ENCODE measurements at places on chromosomes 5 and 9.

- no peak for DNase-seq
These were observed 20.9 kb upstream of the ADAM19 start for GRCh38 chr5:157596487-157596886.

DNA sequence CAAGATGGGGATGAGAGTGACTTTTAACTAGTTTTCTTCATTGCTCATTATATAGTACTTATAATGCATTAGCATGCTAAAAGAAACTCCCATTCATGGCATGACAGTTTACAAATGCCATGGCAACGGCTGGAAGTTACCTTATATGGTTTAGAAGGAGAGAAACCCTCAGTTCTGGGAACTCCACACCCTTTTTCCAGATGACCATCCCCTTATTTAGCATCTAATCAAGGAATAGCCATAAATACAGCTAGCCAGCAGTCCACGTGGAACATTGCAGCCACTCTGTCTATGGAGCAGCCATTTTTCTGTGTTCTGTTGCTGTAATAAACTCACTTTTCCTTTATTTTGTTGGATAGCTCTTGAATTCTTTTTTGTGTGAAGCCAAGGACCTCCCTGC is 1137.8 kb downstream of the CDH18 start:
- DNase-seq: no peak

DNA sequence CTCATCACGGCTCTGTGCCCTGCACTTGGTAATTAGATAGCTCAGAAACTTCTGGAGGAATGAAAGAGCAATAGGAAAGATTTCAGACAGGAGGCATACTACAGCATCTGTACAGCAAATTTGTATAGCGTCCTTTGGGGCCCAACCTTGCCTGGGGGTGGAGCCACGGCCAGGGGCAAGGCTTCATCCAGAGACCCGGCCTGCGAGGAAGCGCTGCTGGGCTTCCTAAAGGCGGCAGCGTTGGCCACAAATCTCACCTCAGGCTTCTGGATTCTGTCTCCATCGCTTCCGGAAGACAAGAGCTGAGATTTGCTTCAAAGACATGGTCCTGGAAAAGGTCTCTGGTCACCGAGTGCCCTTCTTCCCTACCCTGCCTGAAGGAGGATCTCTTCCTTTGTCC is 12.2 kb upstream of the SPATA31D1 start:
- DNase-seq: no peak

- no peak for DNase-seq
These were observed 164.5 kb upstream of the S1PR3 start for GRCh38 chr9:88826771-88827181.

GRCh38 chr5:65151614-65152013 is 330.1 kb downstream of the ADAMTS6 start:
- no peak for DNase-seq

DNA sequence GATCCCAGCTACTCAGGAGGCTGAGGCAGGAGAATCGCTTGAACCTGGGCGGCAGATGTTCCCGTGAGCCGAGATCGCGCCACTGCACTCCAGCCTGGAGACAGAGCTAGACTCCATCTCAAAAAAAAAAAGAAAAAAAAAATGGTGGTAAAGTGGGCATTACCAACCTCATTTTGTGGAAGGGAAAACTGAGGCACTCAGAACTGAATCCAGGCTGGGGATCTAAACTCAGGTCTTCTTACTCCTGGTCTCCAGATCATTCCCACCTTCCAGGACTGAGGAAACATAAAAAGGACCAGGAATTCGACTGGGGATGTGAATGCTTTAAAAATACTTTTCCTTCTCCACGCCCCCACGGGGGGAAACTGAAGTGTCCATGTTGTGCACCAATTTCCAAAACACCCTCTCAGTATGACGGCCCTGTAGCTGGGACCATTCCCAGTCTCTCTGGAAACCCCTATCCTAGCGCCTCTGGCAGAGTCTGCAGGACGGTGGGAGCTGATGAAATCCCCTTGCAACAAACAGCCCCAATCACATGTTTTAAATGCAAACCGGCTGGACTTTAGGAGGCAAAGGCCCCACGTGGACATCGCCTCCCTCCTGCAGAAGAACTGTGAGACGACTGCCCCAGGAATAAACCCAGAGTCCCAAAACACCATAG is 8.9 kb upstream of the AKNA start:
- no peak for DNase-seq

- no peak for DNase-seq
These were observed 6.3 kb upstream of the UBE2QL1 start for GRCh38 chr5:6442333-6442732.

- DNase-seq: no peak
These were observed 66.3 kb upstream of the SPINK5 start for GRCh38 chr5:147997486-147997885.

GRCh38 chr5:59487068-59487686 is 406.3 kb downstream of the PDE4D start:
- no peak for DNase-seq

DNA sequence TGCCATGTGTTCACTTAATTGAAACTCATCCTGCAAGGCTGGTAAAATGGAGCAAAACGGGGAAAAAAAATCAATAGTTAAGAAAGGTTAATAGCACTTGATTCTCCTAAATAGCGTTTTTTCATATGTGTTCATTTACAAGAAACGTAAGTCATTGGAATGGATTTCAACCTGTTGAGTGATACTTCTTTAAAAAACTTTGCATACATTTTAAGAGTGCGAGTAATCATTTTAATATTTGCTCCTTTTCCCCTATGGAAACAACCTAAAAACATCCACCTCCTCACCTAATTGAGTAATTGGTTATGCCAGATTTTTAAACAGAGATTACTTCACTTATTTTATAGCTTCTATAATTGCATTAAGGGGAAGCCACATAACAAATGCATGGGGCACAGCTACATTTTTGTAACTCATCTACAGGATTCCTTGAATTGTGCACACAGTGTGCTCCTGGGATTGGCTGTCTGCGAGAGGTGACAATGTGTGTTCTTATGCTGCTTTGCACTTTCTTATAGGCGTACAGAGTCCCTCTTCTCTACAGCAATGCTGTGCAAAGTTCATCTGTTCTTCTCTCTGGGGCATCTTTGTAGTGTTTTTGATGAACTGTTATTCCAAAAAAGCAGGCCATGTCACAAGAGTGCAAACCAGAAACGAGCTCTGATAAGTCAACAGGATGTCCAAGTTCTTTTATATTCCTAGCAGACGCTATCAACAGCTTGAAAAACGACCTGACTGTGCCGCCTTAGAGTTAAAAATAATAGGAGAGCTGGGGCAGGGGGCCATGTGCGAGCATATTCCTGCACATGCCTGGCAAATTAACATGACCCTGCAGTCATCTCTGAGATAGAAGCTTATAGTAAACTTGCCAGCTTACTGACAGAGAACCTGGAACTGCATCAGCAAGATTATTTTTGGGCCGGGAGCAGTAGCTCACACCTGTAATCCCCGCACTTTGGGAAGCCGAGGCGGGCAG is 117.9 kb downstream of the GOLPH3 start:
- no peak for DNase-seq

GRCh38 chr5:101955891-101956290 is 340.2 kb downstream of the SLCO4C1 start:
- DNase-seq: no peak

DNA sequence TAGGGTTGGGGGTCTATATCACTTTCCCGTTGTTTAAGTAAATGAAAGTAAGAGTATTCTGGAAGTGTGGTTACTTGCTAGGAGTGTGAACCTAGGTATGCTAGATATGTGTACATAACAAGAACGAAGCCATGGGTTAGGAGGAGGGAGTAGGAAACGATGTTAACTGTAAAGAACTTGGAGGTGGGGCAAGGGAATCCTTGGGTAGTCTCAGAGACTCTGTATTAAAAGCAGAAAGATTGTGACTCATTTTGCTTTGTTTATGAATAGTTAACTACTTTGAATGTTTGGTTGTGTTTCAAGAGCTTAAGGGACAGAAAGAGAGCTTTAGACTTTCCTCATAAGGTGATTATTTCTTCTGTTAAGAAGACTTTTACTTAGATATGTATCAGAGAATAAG is 59.9 kb downstream of the TMEM252 start:
- DNase-seq: no peak

- DNase-seq: peak; percentile 11
These were observed 41.2 kb upstream of the VCAN start for GRCh38 chr5:83430130-83431010.

GRCh38 chr5:149618581-149619248 is 37.4 kb downstream of the ARHGEF37 start:
- no peak for DNase-seq

DNA sequence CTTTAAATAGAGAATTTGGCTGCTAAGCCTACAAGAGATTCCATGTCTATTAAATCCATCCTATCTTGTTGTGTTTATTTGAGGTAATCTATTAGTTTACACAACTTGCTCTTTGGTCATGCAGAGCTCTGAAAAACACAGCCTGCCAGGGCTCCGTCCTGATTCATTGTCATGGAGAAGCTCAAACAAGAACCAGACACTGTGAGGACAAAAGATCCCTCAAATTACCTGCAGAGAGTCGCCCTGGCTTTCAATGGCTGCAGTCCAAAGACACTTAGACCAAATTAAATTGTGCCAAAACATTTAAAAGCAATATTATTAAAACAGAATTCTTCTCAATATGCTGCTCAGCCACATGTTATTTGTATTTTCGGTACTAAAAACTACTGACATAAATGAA is 60.1 kb downstream of the CDH18 start:
- no peak for DNase-seq

DNA sequence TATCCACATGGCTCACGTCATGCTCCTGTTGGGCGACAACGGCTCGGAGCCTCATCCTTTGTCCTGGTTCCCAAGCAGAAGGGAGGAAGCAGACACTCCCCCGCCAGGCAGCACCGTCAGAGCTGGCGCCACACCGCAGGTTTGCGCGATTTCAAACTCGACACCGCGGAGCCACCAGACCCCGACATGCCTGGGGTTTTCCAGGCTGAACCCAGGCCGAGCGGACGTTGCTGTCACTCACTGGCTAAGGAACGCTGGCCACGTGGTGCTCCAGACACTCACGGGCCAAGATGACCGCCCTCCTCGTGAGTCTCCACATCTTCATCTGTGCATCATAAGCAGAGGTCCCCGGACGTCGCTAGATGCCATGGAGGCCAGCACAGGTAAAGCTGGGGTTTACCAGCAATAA is 9.0 kb downstream of the TERT start:
- no peak for DNase-seq

DNA sequence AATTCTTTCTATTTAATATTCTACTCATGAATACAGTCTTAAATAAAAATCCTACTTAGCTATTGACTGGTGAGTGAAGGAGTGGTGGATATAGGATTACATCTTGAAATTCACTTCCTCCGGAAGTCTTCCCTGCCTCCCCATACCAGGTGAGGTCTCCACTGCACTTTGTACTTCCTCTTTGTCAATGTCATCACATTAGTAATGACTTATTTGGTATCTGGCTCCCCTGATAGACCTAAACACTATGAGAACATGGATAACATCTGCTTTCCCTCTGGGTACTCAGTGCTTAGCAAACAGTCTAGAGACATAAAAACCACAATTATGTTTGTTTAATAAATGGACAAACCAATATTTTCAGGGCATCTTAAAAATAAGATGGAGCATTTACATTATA is 532.1 kb downstream of the PDE4D start:
- DNase-seq: no peak

DNA sequence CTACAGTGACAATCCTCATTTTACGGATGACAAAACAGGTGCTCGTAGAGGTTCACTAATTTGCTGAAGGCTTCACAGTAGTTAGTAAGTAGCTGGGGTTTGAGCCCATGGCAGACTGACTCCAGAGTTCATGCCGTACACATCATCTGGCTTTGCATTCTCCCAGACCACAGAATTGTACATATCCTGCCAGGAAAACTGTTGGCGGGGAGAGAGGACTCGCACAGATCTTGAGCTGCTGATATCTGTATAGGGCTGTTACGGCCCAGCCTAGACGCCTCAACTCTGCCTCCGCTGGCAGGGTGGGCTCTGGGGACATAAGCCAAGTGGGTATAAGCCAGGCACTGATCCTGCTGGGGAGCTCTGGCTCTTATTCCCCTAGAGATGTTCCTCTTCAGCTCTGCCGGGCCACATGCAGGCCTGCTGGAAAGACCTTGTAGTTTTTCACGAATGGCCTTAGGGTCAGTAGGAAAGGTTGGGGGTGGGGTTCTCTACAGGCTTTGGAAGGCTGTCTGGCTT is 16.3 kb downstream of the LARP1 start:
- no peak for DNase-seq

DNA sequence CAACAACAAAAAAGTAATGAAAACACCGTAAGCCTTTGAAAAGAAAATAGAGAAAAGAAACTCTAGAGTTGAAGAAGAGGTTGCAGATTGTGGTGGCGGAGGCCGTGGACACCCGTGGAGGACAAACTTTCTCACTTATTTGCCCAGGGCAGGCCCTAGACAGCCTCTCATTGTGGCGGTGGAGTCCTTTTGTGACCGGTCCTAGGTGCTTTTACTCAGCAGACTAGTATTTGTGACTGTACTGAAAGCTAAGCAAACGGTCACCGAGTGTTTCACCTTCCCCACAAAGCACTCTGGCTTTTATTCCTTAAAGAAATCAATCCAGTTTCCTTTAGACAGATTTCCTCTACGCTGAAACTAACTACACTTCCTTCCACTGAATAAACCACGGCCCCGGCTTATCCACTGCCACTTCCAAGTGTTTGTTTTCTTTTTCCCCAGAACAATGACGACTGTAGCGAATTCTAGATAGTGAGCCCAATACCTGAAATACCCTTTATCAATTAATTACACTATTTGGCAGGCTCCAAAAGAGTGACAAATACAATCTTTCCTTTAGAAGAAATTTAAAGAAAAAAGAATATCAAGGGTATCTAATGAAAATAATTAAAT is 210.2 kb upstream of the TARS1 start:
- no peak for DNase-seq

- DNase-seq: no peak
These were observed 247.5 kb upstream of the RPS23 start for GRCh38 chr5:82525626-82526025.

GRCh38 chr9:17614903-17615302 is 36.0 kb downstream of the SH3GL2 start:
- DNase-seq: no peak

GRCh38 chr5:148457183-148457620 is 73.4 kb downstream of the FBXO38 start:
- DNase-seq: peak; percentile 13

- DNase-seq: no peak
These were observed 22.4 kb upstream of the KIF12 start for GRCh38 chr9:114121227-114122135.

DNA sequence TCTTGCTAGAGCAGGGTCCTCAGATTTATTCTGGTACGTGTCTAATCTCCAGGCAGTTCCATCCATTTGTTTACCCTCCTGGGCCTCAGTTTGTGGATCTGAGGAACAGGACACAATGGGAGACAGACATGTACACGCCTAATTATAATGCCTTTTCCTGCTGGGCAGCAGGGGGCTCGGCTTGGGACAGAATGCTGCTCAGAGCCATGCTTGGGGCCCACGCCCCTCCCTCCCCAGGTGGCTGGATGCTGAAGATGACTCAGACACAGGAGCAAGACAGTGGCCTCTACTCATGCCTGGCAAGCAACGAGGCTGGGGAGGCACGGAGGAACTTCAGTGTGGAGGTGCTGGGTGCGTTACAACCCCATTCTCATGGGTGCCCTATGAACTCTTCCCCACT is 72.7 kb upstream of the ASS1 start:
- DNase-seq: no peak

- no peak for DNase-seq
These were observed 64.9 kb downstream of the ZNF354C start for GRCh38 chr5:179124853-179125788.

Data from effector memory CD8-positive, alpha-beta T cell (primary cell).